ENCODE measurements at places on chromosomes 11 and 22. TPM values are rescaled to one million over a fixed set of nuclear protein-coding genes. Genes with fewer than 3 reads are reported as not detected.

The DCHS1 gene
- 0.11 TPM for polyA plus RNA-seq

The OLFML1 gene
- 0.18 TPM for polyA plus RNA-seq

GRCh38 chr11:31974366-31975136, 116.3 kb upstream of the RCN1 start:
- H3K4me3 ChIP-seq, result no peak overlapping the region
- H3K27me3 ChIP-seq, result peaks cover 13% of the 10 kb centered on the region
- no peak overlapping the region for H3K27ac ChIP-seq

- no peaks in the 10 kb centered on the region for H3K36me3 ChIP-seq
- no peak overlapping the region for H3K4me3 ChIP-seq
- no peaks in the 10 kb centered on the region for H3K4me1 ChIP-seq
- no peak overlapping the region for H3K27ac ChIP-seq
- DNase-seq, result no peak
These were observed 176.4 kb downstream of the FAM181B start for GRCh38 chr11:82557274-82557673.

- no peaks in the 10 kb centered on the region for H3K36me3 ChIP-seq
- DNase-seq, result no peak
- H3K4me1 ChIP-seq, result no peaks in the 10 kb centered on the region
These were observed 107.2 kb downstream of the MAML2 start for GRCh38 chr11:96235751-96236150.

The PLAAT5 gene
- polyA plus RNA-seq, result 1.5 TPM

DNA sequence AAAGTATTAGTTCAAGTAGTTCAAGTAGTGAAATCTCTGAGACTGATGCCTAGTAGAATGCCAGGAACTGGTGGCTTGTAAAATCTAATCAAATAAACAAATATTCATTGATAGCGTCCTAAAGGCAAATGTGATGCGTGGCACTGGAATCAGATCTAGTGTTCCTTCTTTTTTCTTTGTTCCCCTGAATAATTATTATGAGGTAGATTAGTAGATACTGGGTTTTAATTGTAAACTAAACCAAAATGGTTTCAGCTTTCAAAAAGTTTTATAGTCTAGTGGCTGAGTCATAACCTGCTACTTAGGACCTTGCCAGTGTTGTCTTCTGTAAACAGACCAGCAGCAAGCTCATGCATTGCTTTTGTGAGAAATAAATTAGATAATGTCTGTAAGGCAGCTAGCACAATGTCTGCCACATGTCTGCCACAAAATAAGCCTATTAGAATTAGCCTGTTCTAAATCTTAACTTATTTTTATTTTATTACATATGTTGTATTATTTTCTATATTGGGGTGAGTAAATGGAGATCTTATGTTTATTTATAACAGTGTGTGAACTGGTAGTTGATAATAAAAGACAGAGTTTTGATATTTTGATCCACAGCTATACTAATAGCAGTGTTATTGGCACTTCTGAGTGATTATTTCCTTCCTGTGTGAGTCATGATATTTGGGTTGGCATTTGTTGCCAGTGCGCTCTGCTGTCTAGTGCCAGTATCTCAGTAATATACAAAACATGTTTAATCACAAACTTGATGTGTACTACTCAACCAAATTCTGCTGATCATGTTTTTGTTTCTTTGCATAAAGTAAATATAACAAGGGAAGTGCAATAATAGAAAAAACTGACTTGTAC, 135.7 kb downstream of the TMEM135 start:
- H3K4me3 ChIP-seq, result peak overlapping the region; percentile 44
- peak overlapping the region; percentile 72 for H3K27ac ChIP-seq
- H3K4me1 ChIP-seq, result peaks cover 23% of the 10 kb centered on the region
- H3K36me3 ChIP-seq, result peaks cover 16% of the 10 kb centered on the region
- H3K27me3 ChIP-seq, result no peaks in the 10 kb centered on the region

DNA sequence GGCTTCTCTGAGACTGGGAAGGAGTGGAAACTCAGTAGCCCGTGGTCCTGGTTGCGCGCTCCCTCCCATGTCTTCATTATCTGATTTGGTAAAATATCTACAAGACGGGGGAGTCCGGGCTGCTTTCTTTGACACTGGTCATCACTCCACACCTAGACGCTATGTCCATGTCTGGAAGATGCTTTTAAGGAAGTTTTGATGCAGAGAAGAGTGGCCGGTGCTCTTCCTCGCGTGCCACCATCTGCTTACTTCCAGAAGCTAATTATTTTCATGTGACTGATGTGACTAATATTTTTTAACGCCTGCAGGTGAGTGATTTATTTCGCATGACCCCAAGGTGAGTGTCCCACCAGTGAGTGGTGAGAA, 339 bp upstream of the TRIM21 start:
- peak overlapping the region; percentile 92 for H3K27ac ChIP-seq
- DNase-seq, result no peak
- peaks cover 10% of the 10 kb centered on the region for H3K36me3 ChIP-seq
- H3K4me1 ChIP-seq, result peaks cover 32% of the 10 kb centered on the region

GRCh38 chr11:12680246-12680939, 6.2 kb downstream of the TEAD1 start:
- peak overlapping the region; percentile 9 for H3K4me3 ChIP-seq
- H3K27ac ChIP-seq, result no peak overlapping the region
- H3K27me3 ChIP-seq, result peaks cover 23% of the 10 kb centered on the region
- H3K4me1 ChIP-seq, result peaks cover 5% of the 10 kb centered on the region
- no peak for DNase-seq
- no peaks in the 10 kb centered on the region for H3K36me3 ChIP-seq

The TMEM132A gene
- not detected for polyA plus RNA-seq

GRCh38 chr11:120298461-120298860, 26.6 kb upstream of the TLCD5 start:
- H3K36me3 ChIP-seq, result no peaks in the 10 kb centered on the region
- no peak for DNase-seq
- peaks cover 4% of the 10 kb centered on the region for H3K27me3 ChIP-seq
- H3K27ac ChIP-seq, result no peak overlapping the region

The CXCR5 gene
- 0.30 TPM for polyA plus RNA-seq

GRCh38 chr11:10331548-10332289, 26.8 kb downstream of the ADM start:
- no peaks in the 10 kb centered on the region for H3K36me3 ChIP-seq
- DNase-seq, result no peak
- no peaks in the 10 kb centered on the region for H3K4me1 ChIP-seq
- H3K27ac ChIP-seq, result no peak overlapping the region
- H3K27me3 ChIP-seq, result no peaks in the 10 kb centered on the region

DNA sequence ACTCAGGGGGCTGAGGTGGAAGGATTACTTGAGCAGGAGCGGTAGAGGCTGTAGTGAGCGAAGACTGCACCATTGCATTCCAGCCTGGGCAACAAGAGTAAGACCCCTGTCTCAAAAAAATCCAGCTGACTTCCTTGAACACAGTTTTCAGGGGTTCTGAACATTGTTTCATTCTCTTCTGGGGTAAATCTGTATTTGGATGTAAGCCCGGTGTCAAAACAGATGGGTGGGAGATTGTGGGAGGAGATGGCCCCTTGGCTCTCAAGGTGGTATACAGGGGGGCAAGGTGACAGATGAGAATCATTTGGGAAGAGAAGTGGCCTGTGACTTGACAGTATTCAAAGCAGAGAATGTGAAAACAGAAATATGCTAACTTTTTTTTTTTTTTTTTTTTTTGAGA, 4.8 kb downstream of the ESAM start:
- peaks cover 16% of the 10 kb centered on the region for H3K4me1 ChIP-seq
- H3K27me3 ChIP-seq, result peaks cover 22% of the 10 kb centered on the region
- no peak overlapping the region for H3K27ac ChIP-seq
- H3K36me3 ChIP-seq, result no peaks in the 10 kb centered on the region
- H3K4me3 ChIP-seq, result no peak overlapping the region

- DNase-seq, result no peak
- H3K27me3 ChIP-seq, result peaks cover 4% of the 10 kb centered on the region
- no peaks in the 10 kb centered on the region for H3K36me3 ChIP-seq
- no peak overlapping the region for H3K27ac ChIP-seq
- peaks cover 22% of the 10 kb centered on the region for H3K4me1 ChIP-seq
- no peak overlapping the region for H3K4me3 ChIP-seq
These were observed 88.8 kb downstream of the UBASH3B start for GRCh38 chr11:122744357-122744756.

DNA sequence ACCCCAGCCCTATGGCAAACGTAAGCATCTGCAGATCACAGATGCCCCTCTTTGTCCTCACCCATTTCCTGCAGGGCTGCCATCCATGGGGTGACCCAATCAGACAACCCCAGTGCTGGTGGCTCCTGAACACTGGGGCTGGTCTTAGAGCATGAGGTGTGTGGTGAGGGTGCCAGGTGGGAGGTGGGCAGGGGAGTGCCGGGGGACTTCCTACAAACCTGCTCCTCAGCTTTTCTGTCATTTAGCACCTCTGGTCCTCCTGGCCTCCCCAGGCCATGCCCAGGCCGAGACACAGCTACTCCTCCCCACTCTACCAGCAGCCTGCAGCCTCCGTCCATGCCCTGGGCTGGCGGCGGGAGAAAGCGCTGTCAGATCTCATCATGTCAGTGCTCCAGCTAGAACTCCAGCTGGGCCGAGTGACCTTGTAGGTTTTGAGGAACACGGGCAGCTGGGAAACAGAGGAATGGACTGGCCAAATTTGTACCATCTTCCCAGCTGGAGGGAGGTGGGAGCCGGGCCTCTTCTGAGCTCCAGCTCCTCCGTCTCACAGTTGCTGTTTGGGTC, 157.7 kb upstream of the NECTIN1 start:
- H3K4me1 ChIP-seq, result no peaks in the 10 kb centered on the region
- no peak overlapping the region for H3K4me3 ChIP-seq
- peaks cover 15% of the 10 kb centered on the region for H3K27me3 ChIP-seq
- H3K27ac ChIP-seq, result no peak overlapping the region
- no peak for DNase-seq

DNA sequence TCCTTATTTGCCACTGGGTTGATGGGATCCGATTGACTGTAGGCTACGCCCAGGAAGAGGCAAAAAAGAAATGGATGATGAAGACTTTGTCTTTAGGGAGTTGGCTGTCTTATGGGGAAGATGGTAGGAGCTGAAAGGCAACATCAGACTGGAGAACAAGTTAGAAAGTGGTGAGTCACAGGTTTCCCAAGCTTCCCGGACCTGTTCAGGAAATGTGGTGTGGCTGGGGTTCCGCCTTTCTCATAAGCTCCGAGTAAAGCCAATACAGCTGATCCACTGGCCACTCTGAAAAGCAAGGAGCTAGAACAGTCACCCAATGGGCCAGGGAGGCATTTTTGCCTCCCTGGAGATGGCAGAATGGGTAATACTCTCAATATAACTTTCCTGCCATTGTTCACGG, 194.5 kb downstream of the SNX19 start:
- no peaks in the 10 kb centered on the region for H3K27me3 ChIP-seq
- no peaks in the 10 kb centered on the region for H3K36me3 ChIP-seq
- no peaks in the 10 kb centered on the region for H3K4me1 ChIP-seq
- H3K27ac ChIP-seq, result no peak overlapping the region

GRCh38 chr22:27397954-27398342, 403.6 kb downstream of the MN1 start:
- H3K4me1 ChIP-seq, result no peaks in the 10 kb centered on the region
- no peaks in the 10 kb centered on the region for H3K36me3 ChIP-seq
- H3K4me3 ChIP-seq, result no peak overlapping the region
- peaks cover 2% of the 10 kb centered on the region for H3K27me3 ChIP-seq
- no peak for DNase-seq

The PHRF1 gene
- 5.4 TPM for polyA plus RNA-seq

DNA sequence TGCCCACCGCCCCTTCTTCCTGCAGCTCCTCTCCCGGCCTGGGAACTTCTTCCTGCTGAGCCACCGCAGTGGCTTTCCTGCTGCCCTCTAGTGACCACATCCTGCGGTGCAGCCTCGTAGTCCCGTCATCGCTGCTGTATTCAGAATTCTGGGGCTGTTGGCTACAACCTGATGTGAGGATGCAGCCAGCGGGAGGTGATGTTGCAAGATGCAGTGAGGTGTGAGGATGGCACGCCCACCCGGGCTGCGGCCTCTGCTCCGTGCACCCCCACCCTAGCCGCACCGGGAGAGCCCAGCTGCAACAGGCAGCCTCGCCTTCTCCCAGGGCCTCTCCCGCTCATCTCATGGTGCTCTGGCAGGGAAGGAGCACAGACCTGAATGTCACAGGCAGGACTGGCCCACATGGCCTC, 10.1 kb downstream of the CHST1 start:
- H3K36me3 ChIP-seq, result no peaks in the 10 kb centered on the region
- peaks cover 17% of the 10 kb centered on the region for H3K4me1 ChIP-seq
- H3K27ac ChIP-seq, result no peak overlapping the region
- H3K4me3 ChIP-seq, result no peak overlapping the region
- peak; percentile 24 for DNase-seq
- peaks cover 11% of the 10 kb centered on the region for H3K27me3 ChIP-seq

The CYTH4 gene
- polyA plus RNA-seq, result 95.4 TPM

The ARCN1 gene
- polyA plus RNA-seq, result 157 TPM

- H3K4me3 ChIP-seq, result no peak overlapping the region
- no peak for DNase-seq
- H3K36me3 ChIP-seq, result no peaks in the 10 kb centered on the region
- no peaks in the 10 kb centered on the region for H3K27me3 ChIP-seq
- no peak overlapping the region for H3K27ac ChIP-seq
These were observed 18.4 kb downstream of the MS4A6E start for GRCh38 chr11:60345489-60345888.

DNA sequence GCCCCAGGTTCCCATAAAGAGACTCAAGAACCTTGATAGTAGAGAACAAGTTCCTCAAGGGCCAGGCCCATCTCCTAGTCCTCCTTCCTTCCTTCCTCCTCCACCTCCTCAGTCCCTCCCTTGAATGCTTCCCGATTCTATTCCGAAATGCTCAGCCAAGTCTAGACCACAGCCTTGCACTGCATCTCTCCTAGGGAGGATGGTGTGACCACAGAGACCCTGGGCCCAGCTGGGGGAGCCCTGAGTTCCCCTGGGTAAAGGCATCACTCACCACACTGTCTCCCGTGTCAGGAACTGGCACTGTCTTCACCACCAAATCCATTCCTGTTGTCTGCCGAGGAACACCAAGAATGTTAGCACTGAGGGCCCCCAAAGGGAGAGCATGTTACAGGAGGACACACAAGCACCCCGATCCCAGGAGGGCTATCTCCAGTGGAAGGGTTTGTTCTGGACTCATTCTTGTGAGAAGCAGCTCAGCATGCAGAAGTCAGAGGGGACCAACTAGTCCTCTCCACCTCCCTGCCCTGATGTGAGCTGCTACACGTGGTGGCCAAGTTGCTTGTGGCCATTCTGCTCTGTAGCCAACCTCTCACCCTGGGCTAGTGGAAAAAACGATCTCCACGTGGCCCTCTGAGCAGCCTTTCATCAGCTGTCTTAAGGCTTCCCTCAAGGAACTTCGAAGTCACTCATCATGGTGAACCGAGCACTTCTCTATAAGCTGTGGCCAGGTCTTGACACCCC, 8.7 kb downstream of the IFT27 start:
- no peak overlapping the region for H3K27ac ChIP-seq
- H3K27me3 ChIP-seq, result no peaks in the 10 kb centered on the region
- no peaks in the 10 kb centered on the region for H3K4me1 ChIP-seq
- H3K4me3 ChIP-seq, result no peak overlapping the region

GRCh38 chr11:63951779-63952536, 13.2 kb downstream of the NAA40 start:
- H3K4me3 ChIP-seq, result peak overlapping the region; percentile 93
- peaks cover 63% of the 10 kb centered on the region for H3K4me1 ChIP-seq
- H3K27me3 ChIP-seq, result no peaks in the 10 kb centered on the region
- DNase-seq, result peak; percentile 77
- H3K36me3 ChIP-seq, result peaks cover 30% of the 10 kb centered on the region
- H3K27ac ChIP-seq, result peak overlapping the region; percentile 99

GRCh38 chr11:58505849-58506248, 2.1 kb downstream of the OR5B21 start:
- no peak overlapping the region for H3K27ac ChIP-seq
- no peaks in the 10 kb centered on the region for H3K4me1 ChIP-seq
- H3K4me3 ChIP-seq, result no peak overlapping the region
- H3K27me3 ChIP-seq, result no peaks in the 10 kb centered on the region
- no peak for DNase-seq

Data from immature natural killer cell (primary cell).